Epithelial cell of alveolus of lung (primary cell): ENCODE measurements at places on chromosomes 7 and 10. TPM values are rescaled to one million over a fixed set of nuclear protein-coding genes. Genes with fewer than 3 reads are reported as not detected.

The TMEM130 gene
- total RNA-seq = 0.16 and 1.9 TPM in 2 replicates

The SPDYE8 gene
- not detected in 2 replicates for total RNA-seq

The LOXL4 gene
- total RNA-seq = 6.9 and 56.1 TPM in 2 replicates

The ANKRD30A gene
- total RNA-seq = not detected in 2 replicates

The USP6NL gene
- total RNA-seq = 12.0 TPM in 2 replicates

The SH3PXD2A gene
- 25.7 and 31.2 TPM in 2 replicates for total RNA-seq

The KIAA1549 gene
- total RNA-seq = 1.9 and 2.1 TPM in 2 replicates
